Stimulated activated CD4-positive, alpha-beta T cell treated with anti-CD3 and anti-CD28 coated beads, TNF-alpha, amount 100 ng/mL, for 48 hours (primary cell): ENCODE measurements at places on chromosomes 13 and 19.

DNA sequence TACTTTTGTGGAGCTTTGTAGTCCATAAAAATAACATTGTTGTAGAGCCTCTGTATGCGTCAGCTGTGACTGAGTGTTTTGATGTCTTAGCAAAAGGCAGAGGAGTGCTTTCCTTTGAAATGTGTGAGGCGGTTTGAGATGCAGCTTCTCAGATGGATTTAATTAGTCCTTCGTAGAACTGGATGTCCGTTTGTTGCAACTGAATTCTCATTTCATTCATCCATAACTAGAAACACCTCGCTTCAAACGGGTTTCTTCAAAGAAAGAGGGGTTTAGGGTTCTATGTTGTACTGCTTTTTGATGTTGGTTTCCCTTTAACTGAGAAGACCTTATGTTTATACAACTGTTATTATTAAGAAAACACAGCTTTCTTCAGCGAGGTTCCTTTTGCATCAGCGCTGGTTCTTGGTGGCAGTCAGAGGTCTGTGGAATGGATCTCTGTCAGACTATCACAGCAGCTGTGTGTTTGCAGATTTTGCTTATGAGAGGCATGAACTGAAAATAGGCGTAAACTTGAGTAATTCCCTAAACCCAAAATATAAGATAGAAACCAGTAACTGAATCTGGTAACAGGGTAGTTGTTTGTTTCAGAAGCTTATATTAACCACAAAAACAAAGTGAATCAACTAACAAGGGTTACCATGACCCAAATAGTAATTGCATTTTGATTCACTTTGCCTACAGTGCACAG is 194.4 kb downstream of the GGACT start:
- no peak for DNase-seq

GRCh38 chr13:106246242-106246641 is 289.2 kb downstream of the EFNB2 start:
- DNase-seq, result no peak

DNA sequence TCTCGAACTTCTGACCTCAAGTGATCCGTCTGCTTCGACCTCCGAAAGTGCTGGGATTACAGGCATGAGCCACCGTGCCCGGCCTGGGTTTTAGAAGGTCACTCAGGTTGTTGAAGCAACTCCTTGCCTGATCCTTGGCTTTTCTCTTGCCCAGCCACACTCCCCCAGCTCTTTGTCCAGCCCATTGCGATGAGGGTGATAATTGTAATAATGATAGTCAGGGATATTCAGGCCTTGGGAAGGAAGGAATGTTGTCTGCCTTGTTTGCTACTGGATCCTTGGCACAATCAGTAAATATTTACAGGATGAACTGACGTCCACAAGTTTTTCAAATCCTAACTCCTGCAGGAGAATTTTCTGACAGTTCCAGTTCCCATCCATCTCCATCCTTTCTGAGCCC is 1.8 kb downstream of the THOP1 start:
- no peak for DNase-seq

DNA sequence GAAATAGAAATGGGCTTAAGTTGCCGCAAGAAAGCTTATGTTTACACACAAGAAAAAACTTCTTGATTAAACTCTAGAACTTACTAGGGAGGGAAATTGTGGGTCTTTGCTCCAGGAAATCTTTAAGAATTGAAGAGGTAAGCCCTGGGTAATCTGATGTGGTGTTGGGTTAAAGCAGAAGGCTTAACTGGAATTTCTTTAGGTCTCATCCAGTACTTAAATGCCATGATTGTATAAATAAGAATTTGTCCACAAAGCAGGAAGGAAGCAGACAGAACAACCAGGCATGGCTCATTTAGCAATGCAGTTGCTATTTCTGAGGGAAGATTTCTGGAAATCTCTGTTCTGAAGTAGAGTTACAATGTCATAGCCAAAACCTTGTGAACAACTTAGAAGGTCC is 360.4 kb downstream of the KLF5 start:
- DNase-seq, result no peak

DNA sequence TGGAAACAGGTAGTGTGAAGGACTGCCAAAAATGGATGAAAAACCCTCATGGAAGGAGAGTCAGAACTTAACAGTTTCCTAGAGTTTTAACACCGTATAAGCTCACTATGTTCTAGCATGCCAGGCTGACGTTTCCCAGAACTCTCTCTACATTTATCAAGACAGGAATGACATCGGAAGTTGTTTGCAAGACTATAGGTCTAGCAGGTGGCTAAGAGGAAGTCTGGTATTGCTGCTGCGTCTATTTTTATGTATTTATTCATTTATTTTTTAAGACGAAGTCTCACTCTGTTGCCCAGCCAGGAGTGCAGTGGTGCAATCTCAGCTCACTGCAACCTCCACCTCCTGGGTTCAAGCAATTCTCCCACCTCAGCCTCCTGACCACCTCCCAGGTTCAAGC is 20.5 kb upstream of the ARL11 start:
- no peak for DNase-seq

GRCh38 chr13:114321256-114321655 is 7.0 kb downstream of the CHAMP1 start:
- no peak for DNase-seq

GRCh38 chr19:6379744-6380143 is 4.0 kb upstream of the PSPN start:
- DNase-seq, result no peak

- no peak for DNase-seq
These were observed 593 bp downstream of the ZNF135 start for GRCh38 chr19:58059671-58060078.

DNA sequence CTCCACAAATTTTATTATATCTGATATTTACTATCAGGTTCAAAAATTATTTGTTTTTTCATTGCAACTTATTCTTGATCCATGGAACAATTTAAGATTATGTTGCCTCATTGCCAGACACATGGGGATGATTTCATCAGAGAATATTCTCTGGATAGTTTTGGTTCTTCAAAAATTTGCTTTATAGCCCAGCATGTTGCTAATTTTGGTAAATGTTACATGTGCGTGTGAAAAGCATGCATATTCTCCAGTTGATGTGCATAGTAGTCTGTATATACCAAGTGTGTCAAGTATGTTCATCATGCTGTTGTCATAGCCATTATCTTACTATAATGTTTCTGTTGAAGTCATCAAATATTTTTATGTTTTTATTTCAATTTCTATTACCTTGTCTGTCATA is 122.3 kb downstream of the RFC3 start:
- DNase-seq, result no peak

- no peak for DNase-seq
These were observed 77.2 kb downstream of the KLF12 start for GRCh38 chr13:74056801-74057542.

GRCh38 chr19:42683917-42684513 is 56.3 kb downstream of the PSG3 start:
- DNase-seq, result no peak

GRCh38 chr13:103358255-103358932 is 292.2 kb upstream of the SLC10A2 start:
- DNase-seq, result no peak

- peak; percentile 46 for DNase-seq
These were observed 155.5 kb downstream of the TBC1D4 start for GRCh38 chr13:75326173-75327134.

GRCh38 chr19:1082165-1082927 is 12.8 kb downstream of the POLR2E start:
- no peak for DNase-seq

GRCh38 chr13:65789815-65790214 is 1440.3 kb downstream of the PCDH9 start:
- DNase-seq, result no peak

DNA sequence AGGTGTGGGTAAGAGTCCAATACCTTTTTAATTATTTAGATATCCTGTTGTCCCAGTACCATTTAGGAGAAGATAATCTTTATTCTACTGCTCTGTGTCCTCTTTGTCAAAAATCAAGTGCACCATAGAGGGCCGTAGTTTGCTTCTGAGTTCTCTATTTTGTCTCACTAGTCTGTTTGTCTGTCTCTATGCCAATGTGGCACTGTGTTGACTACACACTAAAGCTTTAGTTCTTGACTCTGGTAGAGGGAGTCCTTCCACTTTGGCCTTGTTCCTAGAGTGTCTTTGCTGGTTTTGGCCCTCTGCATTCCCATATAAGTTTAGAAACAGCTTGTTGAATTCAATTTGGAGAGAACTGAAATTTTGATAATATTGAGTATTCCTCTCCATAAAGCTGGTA is 75.9 kb downstream of the SCGB2B2 start:
- no peak for DNase-seq

DNA sequence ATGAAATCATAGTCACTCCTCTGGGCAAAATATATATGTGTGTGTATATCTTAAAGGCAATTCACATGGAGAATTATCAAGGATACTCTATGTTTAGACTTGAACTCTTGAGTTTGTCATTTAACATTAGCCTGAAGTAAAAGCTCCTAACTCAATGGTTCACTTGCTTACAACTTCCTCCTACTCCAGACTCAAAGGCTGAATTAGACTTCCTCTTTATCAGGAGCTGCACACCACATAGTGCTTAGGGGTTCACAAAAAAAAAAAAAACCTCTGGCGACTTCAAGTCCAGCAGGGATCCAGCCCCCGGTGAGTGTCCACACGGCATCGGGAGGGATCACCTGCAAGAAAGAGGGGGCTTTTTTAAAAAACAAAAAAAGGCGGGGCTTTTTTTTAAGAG is 68.2 kb upstream of the LSM14A start:
- DNase-seq, result no peak

DNA sequence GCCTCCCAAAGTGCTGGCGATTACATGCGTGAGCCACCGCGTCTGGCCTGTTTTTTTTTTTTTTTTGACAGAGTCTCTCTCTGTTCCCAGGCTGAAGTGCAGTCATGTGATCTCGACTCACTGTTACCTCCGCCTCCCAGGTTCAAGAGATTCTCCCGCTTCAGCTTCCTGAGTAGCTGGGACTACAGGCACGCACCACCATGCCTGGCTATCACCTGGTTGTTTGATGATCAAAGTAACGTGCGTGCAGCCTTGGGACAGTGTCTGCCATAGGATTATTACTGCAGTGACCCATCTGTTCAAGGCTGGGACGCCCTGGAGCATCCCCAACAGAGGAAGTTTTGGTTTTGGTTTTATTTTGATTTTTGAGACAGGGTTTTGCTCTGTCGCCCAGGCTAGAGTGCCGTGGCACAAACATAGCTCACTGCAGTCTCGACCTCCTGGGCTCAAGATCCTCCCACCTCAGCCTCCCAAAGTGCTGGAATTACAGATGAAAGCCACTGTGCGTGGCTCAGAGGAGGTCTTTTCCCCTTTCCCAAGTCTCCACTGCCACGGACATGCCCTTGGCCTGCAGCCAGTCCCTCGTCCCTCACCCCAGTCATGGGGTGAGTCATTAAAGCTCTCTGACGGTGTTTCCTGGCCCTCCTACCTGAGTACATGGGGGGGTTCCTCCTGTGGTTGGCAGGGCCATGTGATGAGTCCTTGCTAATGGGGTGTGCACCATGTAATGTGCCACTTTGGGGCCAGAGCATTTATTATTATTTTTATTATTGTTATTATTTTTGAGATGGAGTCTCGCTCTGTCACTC is 65.6 kb downstream of the IER2 start:
- DNase-seq, result no peak

- DNase-seq, result peak; percentile 25
These were observed at the start of gene ACP7 for GRCh38 chr19:39083983-39084731. ACP7 (plus strand) TSS chr19:39084368; CDS start chr19:39085270, 902 bp downstream.

DNA sequence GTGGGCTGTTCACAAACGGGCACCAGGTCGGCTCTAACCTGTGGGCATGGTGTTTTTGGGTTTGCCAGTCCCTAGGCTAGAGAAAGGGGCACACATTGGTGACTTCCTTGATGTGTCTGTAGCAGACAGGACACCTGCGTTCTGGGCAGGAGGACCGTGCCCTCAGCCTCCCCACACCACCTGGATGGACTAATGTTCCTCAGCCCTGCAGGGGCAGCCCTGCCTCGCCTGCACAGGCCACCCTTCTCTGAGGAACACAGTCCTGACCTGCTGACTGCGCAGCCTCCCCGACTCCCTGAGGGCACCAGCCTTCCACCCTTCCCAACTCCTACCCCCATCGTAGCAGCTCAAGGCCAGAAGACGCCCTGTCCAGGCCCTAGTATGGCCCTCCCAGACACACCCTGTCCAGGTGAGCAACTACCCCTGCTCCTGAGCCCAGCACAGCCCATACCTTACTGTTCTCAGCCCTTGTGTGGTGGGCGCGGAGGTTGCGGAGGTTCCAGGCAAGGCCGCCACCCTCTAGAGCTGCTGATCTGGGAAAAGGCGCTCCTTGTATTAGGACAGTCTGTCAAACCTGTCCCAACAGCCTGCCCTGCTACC is 55.7 kb downstream of the GGACT start:
- DNase-seq, result no peak

- no peak for DNase-seq
These were observed 9.5 kb downstream of the VSTM2B start for GRCh38 chr19:29535214-29535831.

DNA sequence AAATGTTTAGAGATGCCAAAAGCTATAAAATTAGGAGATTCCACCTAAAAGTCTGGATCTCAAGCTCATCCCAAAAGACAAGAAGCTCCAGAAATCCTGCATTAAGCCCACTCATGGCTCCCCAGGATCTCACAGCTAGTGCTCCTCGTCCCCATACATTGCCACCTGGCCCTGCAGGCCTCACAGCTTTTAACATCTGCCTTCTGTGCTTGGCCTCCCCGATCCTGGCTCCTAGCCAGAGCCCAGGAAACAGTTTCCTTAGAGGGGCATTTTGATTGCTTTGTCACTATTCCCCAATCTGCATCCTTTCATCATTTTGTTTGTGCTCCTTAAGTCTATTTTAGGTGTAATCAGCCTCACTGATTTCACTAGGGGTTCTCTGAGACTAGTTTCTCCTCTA is 14.5 kb upstream of the DCT start:
- DNase-seq, result no peak

- DNase-seq, result peak; percentile 41
These were observed 33.4 kb downstream of the ZNF45 start for GRCh38 chr19:43901395-43902390.

GRCh38 chr13:95862408-95862807 is 185.5 kb downstream of the DNAJC3 start:
- no peak for DNase-seq

- peak; percentile 50 for DNase-seq
These were observed 609 bp downstream of the ZAR1L start for GRCh38 chr13:32314271-32315237.

- DNase-seq, result no peak
These were observed 15.0 kb upstream of the CCNA1 start for GRCh38 chr13:36417331-36417730.

DNA sequence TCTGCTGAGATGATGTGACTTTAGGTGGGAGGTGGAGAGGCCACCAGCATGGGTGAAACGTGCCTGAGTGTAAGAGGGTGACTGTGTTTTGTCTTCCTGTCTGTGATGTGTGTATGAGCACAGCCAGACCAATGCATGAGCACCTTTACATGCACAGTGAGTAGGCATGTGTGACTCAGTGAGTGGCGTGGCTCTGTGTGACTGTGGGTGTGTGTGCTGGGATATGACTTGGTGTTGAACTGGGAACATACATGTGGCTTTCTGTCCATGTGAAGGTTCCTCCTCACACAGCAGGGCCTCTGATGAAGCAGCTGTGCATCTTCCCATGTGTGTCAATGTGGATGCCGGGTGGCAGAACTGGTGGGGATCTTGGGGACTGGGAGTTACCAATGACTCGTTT is 19.9 kb upstream of the LGALS13 start:
- DNase-seq, result peak; percentile 31

- no peak for DNase-seq
These were observed 12.4 kb downstream of the SBNO2 start for GRCh38 chr19:1161716-1162115.

GRCh38 chr13:83702021-83702420 is 180.3 kb downstream of the SLITRK1 start:
- no peak for DNase-seq

- DNase-seq, result no peak
These were observed 24.6 kb downstream of the TPT1 start for GRCh38 chr13:45316338-45316737.

GRCh38 chr13:26010487-26011207 is 41.2 kb downstream of the SHISA2 start:
- DNase-seq, result no peak
